ENCODE measurements at places on chromosomes 3 and 15. TPM values are rescaled to one million over a fixed set of nuclear protein-coding genes. Genes with fewer than 3 reads are reported as not detected.

WDR93 gene
- 0.10 TPM for total RNA-seq

OCA2 gene
- not detected for total RNA-seq

SLC9C1 gene
- total RNA-seq: 0.33 TPM

HDAC11 gene
- total RNA-seq: 7.8 TPM

VIPR1 gene
- 0.96 TPM for total RNA-seq

CYP8B1 gene
- not detected for total RNA-seq

EPHB3 gene
- total RNA-seq: not detected

ATR gene
- 30.0 TPM for total RNA-seq

EXD1 gene
- total RNA-seq: not detected

MBD4 gene
- total RNA-seq: 24.8 TPM

FAM107A gene
- total RNA-seq: 16.0 TPM

FETUB gene
- not detected for total RNA-seq

CADPS gene
- total RNA-seq: not detected

TP63 gene
- total RNA-seq: not detected

CCDC13 gene
- not detected for total RNA-seq

CGNL1 gene
- 20.2 TPM for total RNA-seq

CD200 gene
- total RNA-seq: 10.2 TPM

TMC3 gene
- total RNA-seq: not detected

MUC20 gene
- 2.0 TPM for total RNA-seq

CNTN6 gene
- not detected for total RNA-seq

ZCWPW2 gene
- under 0.01 TPM for total RNA-seq

LOXL1 gene
- 3.0 TPM for total RNA-seq

CACNA2D3 gene
- not detected for total RNA-seq

REC114 gene
- total RNA-seq: not detected

PEX5L gene
- total RNA-seq: under 0.01 TPM

NR2F2 gene
- total RNA-seq: 36.9 TPM

SLC28A1 gene
- total RNA-seq: not detected

DPPA4 gene
- not detected for total RNA-seq

SAMMSON gene
- not detected for total RNA-seq

ADCY5 gene
- total RNA-seq: not detected

PLOD2 gene
- total RNA-seq: 284 TPM

MEGF11 gene
- total RNA-seq: not detected

CFAP92 gene
- total RNA-seq: 0.48 TPM

PLA2G4E gene
- not detected for total RNA-seq

SPPL2A gene
- 84.5 TPM for total RNA-seq

CCR5 gene
- not detected for total RNA-seq

DUOXA2 gene
- not detected for total RNA-seq

TNFAIP8L3 gene
- 74.1 TPM for total RNA-seq

All from vein endothelial cell (primary cell).